CD4-positive, alpha-beta T cell treated with Interferon alpha-2 for 1 hour (primary cell): ENCODE measurements at places on chromosomes 12 and 14.
A peak's percentile ranks its signal among the peaks of the same experiment; 100 is the strongest.

DNA sequence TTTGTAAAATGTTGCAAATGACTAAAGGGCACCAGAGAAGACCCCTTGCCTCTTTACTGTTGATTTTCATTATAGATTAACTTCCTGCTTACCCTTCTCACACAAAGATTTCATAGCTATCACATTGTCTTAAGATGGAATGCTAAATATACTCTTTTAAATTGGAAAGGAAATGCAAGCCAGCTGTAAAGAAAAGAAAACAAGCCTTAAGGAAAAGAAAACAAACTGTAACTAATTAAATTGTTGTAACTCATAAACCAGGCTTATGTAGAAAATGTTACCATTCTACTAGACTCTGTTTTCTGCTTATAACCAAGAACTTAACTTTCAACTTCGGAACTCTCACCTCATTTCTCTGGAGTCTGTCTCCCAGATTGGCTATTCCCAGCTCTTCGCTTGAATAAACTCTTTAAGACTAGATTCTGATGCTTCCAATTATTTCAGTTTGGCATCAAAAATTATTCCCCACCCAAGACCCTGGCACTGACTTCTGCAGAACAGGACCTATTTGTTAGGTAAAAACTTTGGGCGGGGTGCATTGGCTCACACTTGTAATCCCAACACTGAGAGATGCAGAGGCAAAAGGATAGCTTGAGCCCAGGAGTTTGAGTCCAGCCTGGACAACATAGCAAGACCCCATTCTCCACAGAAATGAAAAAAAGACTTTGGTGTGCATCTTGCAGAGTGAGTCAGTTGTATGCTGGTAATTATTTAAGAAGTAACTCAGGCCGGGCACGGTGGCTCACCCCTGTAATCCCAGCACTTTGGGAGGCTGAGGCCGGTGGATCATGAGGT is 36.6 kb upstream of the CIT start:
- no peak for DNase-seq

GRCh38 chr14:29926228-29926627 is 1.4 kb downstream of the PRKD1 start:
- no peak for DNase-seq

DNA sequence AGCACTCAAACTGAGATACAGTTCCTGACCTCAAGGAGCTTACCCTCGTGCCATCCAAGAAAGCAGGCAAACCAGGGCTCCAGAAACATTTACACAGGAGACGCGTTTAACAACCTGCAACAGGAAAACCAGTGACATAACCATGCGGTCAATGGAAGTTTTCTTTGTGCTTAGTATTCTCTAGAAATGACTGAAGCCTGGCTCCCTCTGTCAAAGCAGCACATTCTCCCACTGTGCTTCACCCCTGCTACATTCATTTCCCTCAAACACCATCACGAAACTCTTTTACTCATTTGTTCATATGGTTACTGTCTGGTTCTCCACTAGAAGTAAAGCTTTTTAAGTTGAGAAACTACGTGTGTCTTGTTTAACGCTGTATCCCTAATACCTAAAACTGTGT is 161.3 kb upstream of the CCND2 start:
- DNase-seq = no peak

DNA sequence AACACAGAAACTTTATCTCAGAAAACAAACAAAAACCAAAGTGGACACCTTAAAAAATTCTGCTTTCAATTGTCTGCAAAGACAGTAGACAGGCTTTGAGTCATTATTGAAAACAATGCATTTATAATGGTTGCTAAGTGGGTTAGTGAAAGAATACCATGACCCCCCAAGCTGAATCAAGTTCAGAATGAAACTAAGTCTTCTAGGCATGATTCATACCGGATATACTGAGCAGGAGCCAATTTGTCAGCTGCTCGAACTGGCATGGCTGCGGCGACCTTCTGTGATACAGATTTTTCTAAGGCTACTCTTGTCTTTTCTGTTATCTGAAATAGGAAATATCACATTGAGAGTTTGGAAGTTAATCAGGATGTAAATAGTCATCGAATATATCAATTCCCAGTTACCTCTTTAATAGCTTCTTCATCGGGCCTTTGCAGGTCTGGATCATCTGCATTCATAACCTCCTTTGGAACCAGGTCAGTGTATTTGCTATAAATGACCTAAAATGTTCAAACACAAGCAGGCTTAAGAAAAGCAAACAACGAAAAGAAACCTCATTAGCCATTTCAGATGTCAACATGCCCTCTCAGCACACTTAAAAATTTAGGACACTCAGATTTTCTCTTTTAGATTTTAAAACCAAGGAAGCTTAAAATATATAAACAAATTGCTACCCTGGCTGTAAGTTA is 22.3 kb downstream of the SNW1 start:
- peak; percentile 25 for DNase-seq

GRCh38 chr12:66877925-66878324 is 199.0 kb upstream of the GRIP1 start:
- DNase-seq = no peak

GRCh38 chr14:91344096-91344495 is 73.5 kb downstream of the CCDC88C start:
- DNase-seq = no peak

DNA sequence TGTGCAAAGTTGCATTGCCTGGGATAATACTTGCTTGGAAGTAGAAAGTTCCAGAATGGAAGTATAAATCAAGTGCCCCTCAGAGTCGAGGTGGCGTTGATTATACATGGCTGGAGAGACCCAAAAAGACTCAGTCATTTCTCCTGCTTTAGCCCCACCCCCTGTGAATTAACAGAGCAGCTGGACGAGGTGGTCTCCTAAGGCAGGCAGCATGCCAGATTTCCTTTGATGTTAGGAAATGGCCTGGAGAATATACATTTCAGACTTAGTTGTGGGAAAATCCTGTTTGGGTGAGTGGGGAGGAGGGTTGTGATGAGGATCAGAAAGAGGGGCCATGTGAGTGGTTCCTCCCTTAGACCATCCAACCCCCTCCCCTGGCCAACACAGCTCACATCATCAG is 406.1 kb upstream of the TMPO start:
- DNase-seq = no peak

DNA sequence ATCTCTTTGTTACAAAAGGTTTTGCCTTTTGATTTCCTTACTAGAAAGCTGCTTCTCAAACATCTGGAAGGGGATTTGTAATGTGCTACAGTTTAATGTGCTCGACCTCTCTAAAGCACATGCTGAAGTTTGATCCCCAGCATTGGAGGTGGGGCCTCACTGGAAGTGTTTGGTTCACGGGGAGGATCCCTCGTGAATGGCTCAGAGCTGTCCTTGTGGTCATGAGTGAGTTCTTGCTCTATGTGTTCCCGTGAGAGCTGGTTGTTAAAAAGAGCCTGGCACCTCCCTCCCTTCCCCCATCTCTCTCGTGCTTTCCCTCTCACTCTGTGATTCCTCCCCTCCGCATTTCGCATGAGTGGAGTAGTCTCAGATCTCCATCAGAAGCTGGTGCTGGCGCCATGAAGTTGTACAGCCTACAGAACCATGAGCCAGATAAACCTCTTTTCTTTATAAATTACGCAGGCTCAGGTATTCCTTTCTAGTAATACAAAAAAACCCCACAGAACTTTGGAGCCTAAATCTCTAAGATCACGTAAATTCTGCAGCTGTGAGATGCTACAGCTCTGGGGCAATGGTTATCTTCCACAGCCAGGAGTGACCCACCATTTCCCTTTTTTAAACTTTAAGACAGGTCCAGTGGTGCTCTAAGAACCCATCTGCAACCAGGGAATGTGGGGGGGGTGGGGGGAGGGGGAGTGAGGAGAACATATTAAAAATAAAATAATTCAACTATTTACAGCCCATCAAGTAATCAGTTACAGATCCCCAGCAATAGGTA is 214.4 kb downstream of the FOXN3 start:
- no peak for DNase-seq

GRCh38 chr12:49936925-49937324 is 13.6 kb upstream of the AQP2 start:
- DNase-seq = no peak

DNA sequence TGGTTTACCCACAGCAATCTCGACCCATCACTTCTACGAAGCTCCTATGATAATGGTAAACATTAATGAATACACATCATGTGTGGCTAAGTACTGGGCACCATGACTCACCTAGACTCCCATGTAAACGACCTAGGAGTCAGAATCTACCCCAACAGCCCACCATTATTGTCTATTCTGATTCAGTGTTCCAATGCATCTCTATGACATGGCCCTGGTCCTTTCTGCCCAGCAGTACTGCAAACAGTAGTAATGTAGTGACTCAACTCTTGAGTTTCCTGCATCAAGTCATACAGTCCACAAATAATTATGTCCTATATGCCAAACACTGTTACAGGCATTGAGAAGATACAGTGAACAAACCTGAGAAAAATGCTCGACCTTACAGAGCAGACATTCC is 14.6 kb downstream of the GTF2A1 start:
- DNase-seq = no peak

GRCh38 chr12:101570047-101570446 is 24.7 kb upstream of the MYBPC1 start:
- DNase-seq = peak; percentile 5

- no peak for DNase-seq
These were observed 151.2 kb upstream of the C14orf180 start for GRCh38 chr14:104428333-104428851.

DNA sequence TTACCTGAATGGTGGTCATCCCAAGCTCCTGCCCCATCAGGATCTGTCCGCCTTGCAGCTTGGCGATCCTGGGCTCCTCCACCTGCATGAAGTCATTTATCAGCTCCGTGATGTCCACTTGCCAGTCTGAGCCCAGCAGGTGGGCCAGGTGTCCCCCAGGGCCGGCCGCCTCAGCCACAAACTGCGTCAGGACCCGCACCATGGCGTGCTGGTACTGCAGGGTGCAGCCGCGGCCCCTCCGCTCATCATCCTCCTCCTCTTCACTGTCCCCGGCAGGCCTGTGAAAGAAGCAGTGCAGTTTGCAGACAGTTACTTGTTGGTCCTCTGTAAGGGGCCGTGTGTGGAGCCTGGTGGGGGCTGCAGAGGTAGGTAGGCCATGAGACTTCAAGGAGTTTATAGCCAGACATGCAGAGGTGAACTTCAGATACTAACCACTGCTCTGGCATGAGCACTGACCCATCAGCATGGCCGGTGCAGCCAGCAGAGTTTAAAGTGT is 228.5 kb downstream of the GLT1D1 start:
- no peak for DNase-seq

GRCh38 chr12:122851820-122852219 is 16.6 kb downstream of the HIP1R start:
- no peak for DNase-seq

DNA sequence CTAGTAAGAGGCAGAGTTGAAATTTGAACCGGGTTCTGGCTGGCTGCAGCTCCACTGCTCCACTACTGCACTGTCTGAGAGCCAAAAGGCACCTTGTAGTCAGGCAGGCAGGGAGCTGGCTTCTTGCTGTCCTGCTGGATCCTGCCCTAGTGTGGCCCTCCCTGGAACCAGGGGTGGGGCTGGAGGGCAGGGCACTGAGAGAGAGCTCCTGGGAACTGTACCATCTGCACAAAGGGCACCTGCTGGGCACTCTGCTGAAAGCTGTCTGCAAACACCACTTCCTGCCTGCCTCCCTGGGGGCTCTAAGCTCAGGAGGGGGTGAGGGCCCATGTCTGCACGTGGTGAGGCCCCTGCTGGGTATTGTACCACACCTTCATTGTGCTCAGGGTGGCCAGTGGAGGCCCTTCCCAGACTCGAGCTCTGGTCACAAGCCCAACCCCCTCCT is 19.0 kb upstream of the TCL1B start:
- no peak for DNase-seq

- no peak for DNase-seq
These were observed 14.7 kb downstream of the RASAL1 start for GRCh38 chr12:113120670-113121370.
